ENCODE measurements at places on chromosomes 4 and X.
A peak's percentile ranks its signal among the peaks of the same experiment; 100 is the strongest.

DNA sequence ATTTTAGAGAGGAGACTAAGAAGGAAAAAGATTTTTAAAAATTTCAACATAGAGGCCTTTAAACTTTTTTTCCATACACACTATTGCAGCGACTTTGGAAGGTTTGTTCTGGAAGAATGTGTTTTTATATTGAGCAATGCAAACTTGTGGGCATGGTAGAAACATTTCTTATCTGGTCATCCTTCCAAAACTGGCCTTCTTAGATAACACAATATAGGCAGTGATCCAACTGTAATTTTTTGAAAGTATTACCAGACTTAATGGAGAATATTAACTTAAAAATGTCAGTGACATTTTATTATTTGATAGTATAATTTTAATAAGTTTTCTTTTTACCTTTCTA, 25.6 kb downstream of the FHDC1 start:
- DNase-seq = no peak

GRCh38 chr4:70984589-70984988, 8.9 kb upstream of the DCK start:
- DNase-seq = no peak

DNA sequence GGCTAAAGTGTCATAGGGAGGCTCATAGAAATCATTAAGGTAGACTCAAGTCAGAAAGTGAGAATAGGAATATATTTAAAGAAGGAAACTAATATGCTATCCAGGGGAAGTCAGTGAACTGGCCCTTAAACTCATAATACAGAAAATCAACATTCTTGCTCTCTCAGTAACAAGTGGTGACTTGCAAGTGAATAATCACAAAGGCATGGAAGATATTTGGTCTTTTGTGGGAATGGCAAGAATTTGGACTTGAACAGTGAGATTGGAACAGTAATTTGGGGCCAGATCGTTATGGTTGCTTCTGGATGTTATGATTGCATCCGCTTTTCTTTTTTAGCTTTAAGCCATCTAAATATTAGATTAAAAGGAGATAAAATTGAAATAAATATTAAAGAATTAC, 103.8 kb downstream of the TBC1D19 start:
- peak; percentile 43 for DNase-seq

GRCh38 chr4:2510351-2511259, 25.8 kb upstream of the FAM193A start:
- no peak for DNase-seq

GRCh38 chrX:155747520-155747919, 133.6 kb upstream of the VAMP7 start:
- no peak for DNase-seq

GRCh38 chr4:165319030-165319429, 8.4 kb upstream of the MSMO1 start:
- no peak for DNase-seq

GRCh38 chr4:85446141-85446861, 28.6 kb upstream of the ARHGAP24 start:
- no peak for DNase-seq

- DNase-seq = no peak
Observed at GRCh38 chr4:189162073-189162789, 778.4 kb upstream of the FRG1 start.

GRCh38 chrX:39982948-39983347, 114.8 kb downstream of the BCOR start:
- no peak for DNase-seq

GRCh38 chr4:25123236-25123635, 37.0 kb downstream of the SEPSECS start:
- no peak for DNase-seq

DNA sequence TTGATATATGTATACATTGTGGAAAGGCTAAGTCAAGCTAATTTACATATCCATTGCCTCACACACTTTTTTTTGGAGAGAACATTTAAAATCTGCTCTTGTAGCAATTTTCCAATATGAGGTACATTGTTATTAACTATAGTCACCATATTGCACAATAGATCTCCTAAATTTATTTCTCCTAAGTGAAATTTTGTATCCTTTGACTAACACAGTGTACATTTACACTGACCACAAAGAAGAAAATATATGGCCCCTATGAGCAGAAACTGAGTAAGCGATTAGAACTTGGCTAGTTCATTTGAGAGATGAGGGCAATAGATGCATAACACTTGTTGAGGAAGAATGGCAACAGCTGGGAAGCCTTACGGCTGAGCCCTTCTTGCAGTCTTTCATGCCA, 20.3 kb upstream of the GUCY1B1 start:
- DNase-seq = no peak

GRCh38 chr4:38846015-38846414, 10.6 kb downstream of the TLR6 start:
- DNase-seq = no peak

DNA sequence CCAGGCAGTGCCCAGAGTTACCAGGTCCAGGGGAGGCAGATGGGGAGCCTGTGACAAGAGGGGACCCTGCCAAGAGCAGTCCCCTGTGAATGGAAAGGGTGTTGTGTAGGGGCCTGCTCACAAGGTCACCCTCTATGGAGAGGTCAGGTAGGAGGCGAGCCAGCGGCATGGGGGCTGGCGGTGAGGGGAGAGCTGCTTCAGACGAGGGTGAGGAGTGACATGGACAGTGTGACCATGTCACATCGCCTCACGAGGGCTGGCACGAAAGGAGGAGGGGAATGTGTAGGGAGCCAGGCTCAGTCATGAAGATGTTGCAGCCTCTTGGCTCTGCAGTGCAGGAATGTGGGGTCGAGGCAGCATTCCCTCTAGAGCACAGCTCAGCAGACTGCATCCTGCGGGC, 29.6 kb downstream of the CLCN4 start:
- DNase-seq = no peak

- no peak for DNase-seq
Observed at GRCh38 chr4:72846280-72847111, 223.0 kb downstream of the COX18 start.

DNA sequence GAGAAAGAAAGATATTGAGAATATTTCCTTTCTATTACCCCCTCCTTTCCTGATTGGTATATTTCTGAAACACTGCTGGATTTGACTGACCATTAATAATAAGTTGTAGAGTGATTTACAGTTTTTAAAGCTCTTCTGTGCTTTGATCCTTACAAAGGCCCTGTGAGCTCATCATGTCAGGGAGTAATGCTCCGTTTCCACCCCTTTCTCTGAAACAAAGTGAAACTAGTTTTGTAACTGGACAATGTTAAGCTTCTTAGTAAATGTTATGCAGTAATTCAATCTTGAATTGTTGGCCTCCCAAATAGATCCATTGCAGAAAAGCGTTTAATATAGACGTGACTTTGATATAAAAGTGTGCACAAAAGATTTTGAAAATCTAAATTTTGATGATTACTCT, 190.1 kb upstream of the GNPDA2 start:
- DNase-seq = peak; percentile 38

DNA sequence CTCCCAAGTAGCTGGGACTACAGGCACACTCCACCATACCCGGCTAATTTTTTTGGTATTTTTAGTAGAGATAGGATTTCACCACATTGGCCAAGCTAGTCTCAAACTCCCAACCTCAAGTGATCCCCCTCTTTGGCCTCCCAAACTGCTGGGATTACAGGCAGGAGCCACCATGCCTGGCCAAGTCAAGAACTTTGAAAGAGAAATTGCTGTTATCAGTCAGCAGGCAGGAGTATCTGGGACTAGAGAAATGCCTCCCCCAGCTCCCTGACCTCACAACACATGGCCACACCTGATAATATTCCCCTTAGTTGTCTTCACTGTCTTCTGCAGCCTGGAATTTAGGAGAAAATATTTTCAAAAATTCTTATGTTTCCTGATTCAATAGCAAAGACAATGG, 7.4 kb downstream of the TXK start:
- DNase-seq = no peak

GRCh38 chrX:141701072-141701471, 2.5 kb upstream of the SPANXD start:
- DNase-seq = no peak

GRCh38 chrX:46575586-46575985, 2.0 kb downstream of the CHST7 start:
- no peak for DNase-seq

DNA sequence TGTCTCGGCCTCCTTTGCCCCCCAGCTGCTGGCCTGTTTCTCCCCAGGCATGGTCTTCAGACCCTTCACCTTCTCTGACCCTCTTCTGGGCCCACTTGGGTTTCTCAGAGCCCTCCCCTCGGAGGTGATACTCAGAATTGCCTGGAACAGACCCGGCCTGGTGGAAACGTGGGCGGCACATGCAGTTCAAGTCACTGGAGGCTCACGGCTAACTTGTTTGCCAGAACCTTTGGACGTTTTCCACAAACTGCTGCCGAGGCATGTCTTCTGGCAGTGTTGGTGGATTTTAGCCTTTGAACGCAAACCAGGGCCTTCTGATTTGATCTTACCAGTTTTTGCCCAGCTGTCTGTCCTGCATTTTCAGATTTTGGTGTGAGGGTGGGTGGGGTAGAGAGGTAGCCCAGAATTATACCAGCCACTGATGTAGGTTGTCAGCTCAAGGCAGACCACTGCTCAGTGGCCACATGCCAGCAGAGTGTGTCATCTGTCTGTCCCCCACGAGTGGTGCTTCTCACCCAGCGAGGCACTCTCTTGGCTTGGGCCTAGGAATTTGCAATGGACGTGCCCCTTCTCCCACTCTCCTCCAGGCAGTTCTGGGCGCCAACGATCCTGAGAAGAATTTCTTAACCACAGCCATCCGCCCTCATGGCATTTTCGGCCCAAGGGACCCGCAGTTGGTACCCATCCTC, 32.5 kb upstream of the ZNF185 start:
- DNase-seq = no peak

GRCh38 chrX:13829983-13830382, 13.1 kb upstream of the GPM6B start:
- DNase-seq = no peak

- DNase-seq = no peak
Observed at GRCh38 chr4:25624616-25625015, 31.0 kb upstream of the SLC34A2 start.

DNA sequence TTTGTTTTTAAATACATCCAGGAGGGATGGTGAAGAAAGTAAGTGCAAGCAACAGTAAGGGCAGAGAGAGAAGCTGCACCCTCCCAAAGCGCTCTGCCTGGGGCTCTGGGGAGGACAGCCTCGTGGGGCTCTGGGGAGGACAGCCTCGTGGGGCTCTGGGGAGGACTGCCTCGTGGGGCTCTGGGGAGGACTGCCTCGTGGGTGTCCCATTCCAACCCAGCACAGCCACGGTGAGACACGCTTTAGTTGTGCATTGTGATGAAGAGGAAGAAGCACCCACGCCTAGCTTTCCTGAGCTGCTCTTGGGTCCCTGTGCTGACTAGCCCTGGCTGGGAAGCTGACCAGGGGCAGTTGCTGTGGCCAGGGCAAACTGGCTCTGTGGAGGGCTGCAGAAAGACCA, 43.1 kb upstream of the SLC25A4 start:
- DNase-seq = no peak

GRCh38 chrX:104105330-104106262, 6.7 kb upstream of the ZCCHC18 start:
- no peak for DNase-seq

- no peak for DNase-seq
Observed at GRCh38 chr4:112861691-112862674, 187.5 kb upstream of the ANK2 start.

- DNase-seq = no peak
Observed at GRCh38 chr4:38500433-38500832, 163.6 kb upstream of the KLF3 start.

- DNase-seq = no peak
Observed at GRCh38 chrX:7252013-7252610, 104.2 kb upstream of the PUDP start.

GRCh38 chrX:81390237-81390636, 188.3 kb downstream of the SH3BGRL start:
- no peak for DNase-seq

GRCh38 chrX:318068-318738, 393 bp downstream of the GTPBP6 start:
- peak; percentile 98 for DNase-seq

DNA sequence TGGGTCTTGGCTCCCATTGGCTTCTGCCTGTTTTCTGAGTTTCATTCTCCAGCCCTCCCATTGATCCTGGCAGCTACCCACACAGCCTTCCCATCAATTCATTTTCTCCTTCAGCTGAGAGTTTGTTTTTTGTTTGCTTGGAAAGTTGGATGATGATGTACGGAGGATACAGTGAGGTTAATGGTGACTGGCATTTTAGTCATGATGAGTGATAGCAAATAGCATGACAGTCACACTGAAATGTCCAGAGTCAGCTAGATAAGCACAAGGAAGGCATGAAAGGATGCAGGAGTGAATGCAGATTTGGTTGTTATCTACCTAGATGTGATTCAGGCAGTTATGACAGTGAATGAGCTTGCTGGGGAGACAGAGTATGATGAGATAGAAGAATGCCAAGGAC, 30.6 kb upstream of the LCORL start:
- DNase-seq = peak; percentile 39

GRCh38 chrX:10110984-10111363, 45.8 kb upstream of the CLCN4 start:
- no peak for DNase-seq

GRCh38 chr4:125319311-125319710, 4.6 kb downstream of the FAT4 start:
- DNase-seq = no peak

DNA sequence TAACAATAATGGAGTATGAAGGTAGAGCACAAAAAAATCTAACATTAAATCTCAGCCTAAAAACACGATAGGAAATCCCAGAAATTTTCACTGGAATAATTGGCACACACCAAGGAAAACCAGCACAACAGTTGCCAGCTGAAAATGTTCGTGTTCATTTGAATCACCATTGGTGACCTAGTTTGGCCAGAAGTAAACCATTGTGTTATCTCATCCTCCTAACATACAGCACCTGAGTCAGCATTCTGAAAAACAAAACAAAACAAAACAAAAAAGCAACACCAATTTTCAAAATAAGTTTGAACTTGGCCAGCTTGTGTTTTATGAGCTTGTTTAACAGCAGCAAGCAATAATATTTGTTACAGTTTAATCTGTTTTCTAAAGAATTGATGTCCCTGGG, 41.1 kb downstream of the UCHL1 start:
- no peak for DNase-seq

Data from RKO (cell line).